AG20443 (cell line): ENCODE measurements at places on chromosomes 1 and 21.

GRCh38 chr1:162578071-162578700 lies 16.7 kb downstream of the UAP1 start:
- DNase-seq = no peak

DNA sequence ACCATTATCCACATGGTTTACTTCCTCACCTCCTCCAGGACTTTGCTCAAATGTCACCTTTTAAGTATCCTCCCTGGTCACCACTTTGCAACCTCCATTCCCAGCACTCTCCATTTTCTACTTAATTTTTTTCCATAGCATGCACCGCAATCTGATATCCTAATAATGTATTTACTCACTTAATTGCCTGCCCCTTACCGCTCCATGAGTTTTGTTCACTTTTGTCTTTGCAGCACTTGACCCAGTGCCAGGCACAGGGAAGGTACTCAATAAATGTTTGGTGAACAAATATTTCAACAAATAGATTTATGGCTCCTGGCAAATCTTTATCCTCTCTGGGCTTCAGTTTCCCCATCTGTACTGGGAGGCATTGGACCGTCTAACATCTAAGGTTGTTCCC lies 53.6 kb downstream of the UBE2T start:
- DNase-seq = no peak

- peak; percentile 77 for DNase-seq
Observed at GRCh38 chr1:156821801-156822200, 5.2 kb upstream of the SH2D2A start.

DNA sequence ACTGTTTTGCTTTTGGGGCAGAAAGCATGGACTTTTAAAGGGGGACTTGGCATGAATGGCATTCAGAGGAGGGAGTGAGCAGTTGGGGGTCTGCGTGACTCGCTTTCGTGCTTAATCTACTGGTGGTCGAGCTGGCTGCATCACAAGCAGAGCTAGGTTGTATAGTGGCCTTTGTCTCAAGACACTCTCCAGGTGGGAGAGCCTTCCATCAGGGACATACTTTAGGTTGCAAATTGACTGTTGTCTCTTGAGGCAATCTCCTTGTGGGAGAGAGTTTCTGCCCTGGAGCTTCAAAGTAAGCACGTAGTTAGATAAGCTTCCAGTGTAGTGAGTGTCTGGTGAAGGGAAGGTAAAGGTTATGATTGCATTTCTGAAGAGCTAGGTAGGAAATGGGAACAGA lies 93.9 kb downstream of the C1orf21 start:
- no peak for DNase-seq

DNA sequence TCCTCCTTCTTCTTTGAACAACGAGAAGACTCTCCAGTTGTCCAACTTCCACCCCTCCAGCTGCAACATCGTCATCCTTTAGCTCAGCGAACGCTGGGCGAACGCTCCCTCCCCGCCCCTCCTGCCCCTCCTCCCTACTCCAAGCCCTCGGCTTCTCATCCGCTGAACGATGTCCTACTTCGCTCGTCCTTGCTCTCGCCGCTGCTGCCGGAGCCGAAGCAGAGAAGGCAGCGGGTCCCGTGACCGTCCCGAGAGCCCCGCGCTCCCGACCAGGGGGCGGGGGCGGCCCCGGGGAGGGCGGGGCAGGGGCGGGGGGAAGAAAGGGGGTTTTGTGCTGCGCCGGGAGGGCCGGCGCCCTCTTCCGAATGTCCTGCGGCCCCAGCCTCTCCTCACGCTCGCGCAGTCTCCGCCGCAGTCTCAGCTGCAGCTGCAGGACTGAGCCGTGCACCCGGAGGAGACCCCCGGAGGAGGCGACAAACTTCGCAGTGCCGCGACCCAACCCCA lies at the start of gene BCAN:
Gene BCAN, plus strand, starts transcription at position 357 of the 504 bp plus-strand sequence. CDS start 3,938 bp downstream, outside the sequence.
- DNase-seq = peak; percentile 51

- DNase-seq = no peak
Observed at GRCh38 chr1:20949871-20950590, 162.9 kb upstream of the HP1BP3 start.

GRCh38 chr1:9466780-9467758 lies 72.2 kb upstream of the SLC25A33 start:
- peak; percentile 65 for DNase-seq

DNA sequence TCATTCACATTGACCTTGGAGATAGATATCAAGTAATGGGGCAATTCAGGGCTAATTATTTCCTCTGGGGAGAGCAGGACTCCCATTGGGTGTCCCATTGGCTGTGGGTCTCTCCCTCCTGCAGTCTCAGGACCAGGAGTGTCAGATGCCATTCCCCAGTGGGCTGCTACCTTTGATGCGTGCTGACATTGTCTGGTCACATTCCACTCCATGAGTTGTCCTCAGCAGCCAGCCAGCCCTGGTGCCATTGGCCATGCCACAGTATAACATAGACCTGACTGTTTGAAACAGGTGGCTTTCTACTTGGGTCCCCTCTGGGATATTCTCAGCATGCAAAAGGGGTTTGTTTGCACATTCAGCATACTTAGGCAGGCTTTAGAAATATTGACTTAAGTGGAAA lies 118.5 kb downstream of the MRPS6 start:
- no peak for DNase-seq

- no peak for DNase-seq
Observed at GRCh38 chr1:157235307-157235706, 97.1 kb upstream of the ETV3 start.

- DNase-seq = no peak
Observed at GRCh38 chr1:209673631-209674417, 1.4 kb upstream of the G0S2 start.

DNA sequence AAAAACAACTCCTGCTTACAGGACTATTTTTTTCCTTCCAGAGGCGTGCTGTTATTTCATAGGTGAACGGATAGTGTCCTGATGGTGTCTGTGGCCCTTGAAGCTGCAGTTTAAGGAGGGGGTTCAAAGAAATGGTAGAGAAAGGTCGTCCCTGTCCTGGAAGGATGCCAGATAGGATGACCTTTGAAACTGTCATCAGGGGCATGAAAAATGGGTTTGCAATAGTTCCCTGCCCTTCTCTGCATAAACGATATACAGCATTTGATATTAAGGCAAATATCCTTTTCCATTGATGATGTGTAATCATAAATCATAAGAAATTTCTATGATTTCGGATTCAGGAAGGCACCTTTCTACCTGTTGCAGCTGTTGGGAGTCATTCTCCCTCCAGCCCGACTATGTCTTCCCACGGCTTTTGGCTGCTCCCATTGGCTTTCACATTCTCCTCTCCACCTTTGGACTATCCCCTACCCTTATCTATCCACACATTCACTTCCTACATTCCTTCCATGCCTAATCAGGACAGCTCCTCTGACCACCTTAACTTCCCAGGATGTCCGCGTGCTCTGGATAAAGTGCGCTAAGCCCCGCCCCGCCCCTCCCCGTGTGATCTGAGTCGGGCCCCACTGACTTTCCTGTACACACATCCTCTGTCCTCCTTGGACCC lies 209.8 kb downstream of the DISC1 start:
- no peak for DNase-seq

DNA sequence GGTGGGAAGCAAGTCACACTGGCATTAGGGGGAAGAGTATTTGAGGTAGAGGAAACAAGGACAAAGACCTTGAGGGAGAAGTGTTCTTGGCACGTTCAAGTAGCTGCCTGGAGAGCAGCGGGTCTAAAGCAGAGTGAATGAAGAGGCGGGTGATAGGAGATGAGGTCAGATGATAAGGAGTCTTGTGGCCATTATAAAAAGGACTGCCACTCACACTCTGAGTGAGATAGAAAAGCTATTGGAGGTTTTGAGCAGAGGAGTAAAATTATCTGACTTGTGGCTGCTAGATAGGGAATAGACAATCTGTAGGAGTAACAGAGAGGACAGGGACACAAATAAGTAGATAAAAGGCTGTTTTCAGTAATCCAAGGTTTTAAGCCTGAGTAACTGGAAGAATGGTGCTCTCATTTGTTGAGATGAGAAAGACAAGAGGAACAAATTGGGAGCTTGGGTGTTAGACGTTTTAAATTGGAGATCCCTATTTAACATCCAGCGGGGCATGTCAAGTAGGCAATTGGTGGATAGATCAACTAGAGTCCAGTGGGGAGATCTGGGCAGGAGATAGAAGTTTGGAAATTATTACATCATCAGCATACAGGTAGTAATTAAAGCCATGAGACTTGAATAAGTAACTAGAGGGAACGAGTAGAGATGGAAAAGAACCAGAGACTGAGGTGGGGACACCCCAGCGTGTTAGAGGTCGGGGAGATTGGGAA lies 43.7 kb downstream of the HENMT1 start:
- DNase-seq = no peak

DNA sequence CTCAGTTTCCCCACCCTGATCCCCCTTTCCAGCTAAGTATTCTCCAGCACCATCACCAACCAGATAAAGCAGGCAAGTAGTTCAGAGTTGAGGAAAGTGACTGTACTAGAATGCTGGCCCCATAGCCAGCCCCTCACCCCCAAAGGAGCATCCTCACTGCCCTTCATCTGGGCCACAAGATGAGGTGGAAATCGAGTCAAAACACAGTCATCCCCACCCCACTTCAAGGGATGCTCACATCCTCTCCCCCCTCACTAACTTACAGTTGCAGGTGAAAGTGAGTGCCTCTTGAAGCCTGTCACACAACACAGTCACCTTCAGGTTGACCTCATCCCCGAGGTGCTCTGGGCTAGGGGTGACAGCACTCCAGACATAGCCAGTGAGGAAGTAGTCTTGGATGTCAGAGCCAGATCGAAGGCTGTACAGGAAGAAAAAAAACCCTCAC lies 30.4 kb downstream of the PIK3C2B start:
- DNase-seq = no peak

- DNase-seq = no peak
Observed at GRCh38 chr1:183842795-183843144, 37.9 kb downstream of the RGL1 start.

DNA sequence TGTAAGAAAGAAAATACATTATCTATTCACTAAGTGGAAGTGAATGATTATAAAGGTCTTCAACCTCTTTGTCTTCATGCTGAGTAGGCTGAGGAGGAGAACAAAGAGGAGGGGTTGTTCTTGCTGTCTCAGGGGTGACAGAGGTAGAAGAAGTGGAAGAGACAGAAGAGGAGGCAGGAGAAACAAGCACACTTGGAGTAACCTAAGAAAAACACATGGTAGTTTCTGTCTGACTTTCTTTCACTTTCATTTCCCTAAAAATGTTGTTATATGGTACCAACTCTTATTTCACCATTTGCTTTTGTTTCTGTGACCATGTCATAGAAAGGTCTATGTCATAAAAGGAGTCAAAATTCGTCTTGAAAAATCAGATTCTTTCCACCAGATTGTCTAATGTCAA lies 696.6 kb upstream of the BRINP3 start:
- no peak for DNase-seq

DNA sequence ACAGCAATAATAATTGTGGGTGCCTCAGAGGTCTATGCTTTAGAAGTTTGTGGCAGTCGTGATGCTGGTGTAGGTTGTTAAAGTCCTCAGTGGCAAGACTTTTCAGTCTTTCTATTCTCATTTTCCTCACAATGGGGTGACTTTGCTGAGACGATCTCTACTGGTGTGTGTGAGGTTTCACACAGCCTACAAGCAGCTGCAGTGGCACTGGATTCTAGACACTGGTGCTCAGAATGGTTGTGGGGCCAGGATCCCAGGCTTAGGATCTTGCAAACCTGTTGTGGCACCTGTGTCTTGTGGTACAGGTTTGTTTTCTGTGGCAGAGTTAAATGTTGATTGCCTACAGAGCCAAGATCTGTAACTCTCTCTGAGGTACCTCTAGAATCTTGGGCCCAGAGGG lies 581.2 kb downstream of the PTPRC start:
- DNase-seq = no peak

DNA sequence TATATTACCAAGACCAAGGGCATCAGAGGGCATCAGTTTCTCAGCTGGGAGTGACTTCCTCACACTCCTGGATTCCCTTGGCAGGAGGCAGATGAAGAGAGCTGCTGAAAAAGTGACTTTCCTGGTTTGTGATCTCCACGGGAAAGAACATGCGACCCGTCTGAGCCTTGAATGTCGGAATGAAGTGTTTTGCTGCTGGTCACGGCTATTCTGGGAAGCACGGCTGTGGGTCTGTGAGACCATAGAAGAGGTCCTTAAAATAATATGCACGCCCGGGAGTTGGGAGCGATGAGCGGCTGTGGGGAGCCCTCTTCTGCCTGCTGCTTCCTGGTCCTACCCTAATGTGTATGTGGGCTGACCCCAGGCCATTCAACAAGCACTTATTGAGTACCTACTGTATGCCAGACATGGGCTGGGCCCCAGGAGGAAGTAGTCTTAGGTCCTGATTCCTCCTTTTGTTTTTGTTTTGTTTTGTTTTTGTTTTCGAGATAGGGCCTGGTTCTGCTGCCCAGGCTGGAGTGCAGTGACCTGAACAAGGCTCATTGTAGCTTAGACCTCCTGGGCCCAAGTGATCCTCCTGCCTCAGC lies 13.2 kb upstream of the UMODL1 start:
- no peak for DNase-seq
